Stimulated activated CD4-positive, alpha-beta T cell treated with anti-CD3 and anti-CD28 coated beads, Interleukin-2, amount 100 ng/mL, for 24 hours (primary cell): ENCODE measurements at places on chromosomes 4 and X.

GRCh38 chrX:63686878-63687714, 97.9 kb downstream of the ARHGEF9 start:
- DNase-seq: no peak

- DNase-seq: no peak
Observed at GRCh38 chr4:128289523-128290158, 2.0 kb upstream of the PGRMC2 start.

DNA sequence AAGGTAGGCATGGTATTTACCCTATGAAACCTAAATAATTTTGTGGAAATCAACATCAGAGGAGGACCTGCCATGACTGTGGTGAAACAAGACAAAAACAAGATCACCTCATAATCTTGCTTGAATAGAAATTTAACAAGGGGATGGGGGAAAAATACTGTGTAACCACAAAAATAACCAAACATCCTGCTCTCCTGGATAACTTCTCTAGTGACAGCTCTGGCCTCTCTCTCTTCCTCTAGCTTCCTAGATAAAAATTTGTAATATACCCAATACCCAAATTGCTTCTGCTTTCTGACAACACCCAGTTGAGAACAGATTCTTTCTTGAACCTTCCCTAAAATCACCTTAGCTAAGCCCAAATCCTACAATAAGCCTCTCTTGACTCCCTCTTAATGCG, 11.9 kb upstream of the TIGD2 start:
- no peak for DNase-seq

DNA sequence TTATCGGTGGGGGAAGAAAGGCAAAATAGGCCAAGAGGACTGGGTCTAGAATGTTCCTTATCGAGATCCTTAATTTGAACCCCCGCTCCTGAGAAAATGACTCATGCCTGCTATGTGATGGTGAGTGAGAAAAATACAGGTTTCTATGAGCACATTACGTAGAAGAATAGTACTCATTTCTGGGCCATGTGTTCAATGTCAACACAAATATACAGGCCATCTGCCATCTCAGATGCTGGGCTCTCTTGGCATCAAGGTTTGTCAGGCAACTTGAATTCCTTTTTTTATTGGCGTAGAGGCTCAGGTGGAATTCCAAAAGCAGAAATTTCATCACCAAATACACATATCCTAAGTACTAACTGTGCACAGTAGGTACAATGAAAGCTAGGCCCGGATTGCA, 81.4 kb upstream of the TRIM2 start:
- no peak for DNase-seq

DNA sequence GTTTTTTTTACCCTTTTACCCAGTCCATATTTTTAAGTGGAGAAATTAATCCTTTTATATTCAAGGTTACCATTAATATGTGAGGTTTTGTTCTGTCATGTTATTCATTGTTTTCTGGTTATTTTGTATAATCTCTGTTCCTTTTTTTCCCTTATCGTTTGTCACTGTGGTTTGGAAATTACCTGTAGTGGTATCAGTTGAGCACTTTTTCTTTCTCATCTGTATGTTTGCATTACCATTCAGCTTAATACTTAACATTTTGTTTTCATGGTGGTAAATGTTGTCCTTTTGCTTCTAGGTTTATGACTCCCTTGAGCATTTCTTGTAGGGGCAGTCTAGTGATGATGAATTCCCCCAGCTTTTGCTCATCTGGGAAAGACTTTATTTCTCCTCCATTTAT, 6.6 kb downstream of the ETDC start:
- no peak for DNase-seq

GRCh38 chr4:5416637-5417036, 291.7 kb downstream of the EVC2 start:
- no peak for DNase-seq

DNA sequence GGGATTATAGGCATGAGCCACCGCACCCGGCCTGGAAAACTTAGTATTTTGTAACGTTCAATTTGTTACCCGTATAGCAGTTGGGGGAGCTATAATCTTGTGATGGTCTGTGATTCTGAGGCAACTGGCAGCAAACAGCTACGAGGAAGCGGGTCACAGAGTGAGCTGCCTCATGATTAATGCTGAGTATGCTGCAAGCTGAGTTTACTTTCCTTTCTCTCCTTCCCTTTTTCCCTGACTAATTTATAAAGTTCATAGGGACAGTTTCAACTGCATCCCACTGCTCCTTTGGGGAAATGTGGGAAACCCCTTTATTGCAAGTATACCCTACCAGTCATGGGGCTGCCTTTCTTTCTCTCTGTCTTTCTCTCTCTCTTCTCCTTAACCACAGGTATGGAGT, 17.7 kb upstream of the ELOVL6 start:
- DNase-seq: no peak

DNA sequence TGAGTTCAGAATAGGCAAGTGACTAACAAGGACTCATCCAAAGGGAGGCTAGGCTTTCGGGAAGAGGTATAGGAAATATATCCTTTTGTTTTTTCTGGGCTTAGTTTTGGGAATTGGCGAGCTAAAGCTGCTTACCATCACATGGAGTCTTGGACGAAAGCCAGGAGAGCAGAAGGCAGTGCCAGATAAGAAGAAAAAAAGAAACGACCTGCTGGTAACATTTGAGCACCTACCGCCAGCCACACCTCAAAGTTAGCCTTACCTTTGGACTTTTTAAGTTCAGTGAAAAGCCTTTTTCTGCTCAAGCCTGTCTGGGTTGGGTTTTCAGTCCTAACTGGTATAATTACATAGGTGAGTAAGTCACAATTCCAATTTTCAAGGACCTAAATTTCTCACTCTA, 85.1 kb upstream of the LCORL start:
- no peak for DNase-seq

DNA sequence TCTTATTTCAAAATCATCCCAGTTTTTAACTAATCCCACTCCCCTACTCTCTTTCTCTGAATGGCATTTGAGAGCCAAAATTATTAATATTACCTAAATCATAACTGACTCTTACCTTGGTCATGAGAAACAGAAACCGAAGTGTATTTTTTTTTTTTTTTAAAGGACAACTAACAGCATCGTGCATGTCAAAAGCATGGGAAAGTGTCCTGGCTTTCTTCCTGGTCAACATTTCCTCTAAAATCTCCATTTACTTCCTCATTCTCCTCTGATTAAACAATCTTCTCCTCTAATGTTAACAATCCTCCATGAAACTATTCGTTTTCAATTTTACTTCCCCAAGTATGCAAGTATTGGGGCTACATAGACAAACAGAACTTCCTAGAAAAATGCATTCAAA, 2.1 kb upstream of the STS start:
- no peak for DNase-seq

DNA sequence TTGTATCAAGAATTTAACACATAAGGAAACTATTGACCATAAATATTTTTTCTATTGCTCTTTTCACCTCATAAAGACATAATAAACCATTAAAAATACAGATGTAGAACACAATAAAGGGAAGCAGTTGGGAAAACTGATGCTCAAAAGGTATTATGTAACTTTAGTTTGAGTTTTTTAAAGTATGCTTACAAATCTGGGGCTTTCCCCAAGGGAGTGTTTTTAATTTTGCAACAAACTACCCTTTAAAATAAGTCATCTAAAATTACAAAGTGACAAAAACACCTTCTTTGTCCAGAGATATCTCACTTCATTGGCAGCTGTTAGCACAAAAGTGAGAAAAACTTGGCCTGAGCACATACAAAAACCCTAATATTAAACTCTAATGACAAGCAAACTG, 55.0 kb downstream of the PRDM5 start:
- no peak for DNase-seq

DNA sequence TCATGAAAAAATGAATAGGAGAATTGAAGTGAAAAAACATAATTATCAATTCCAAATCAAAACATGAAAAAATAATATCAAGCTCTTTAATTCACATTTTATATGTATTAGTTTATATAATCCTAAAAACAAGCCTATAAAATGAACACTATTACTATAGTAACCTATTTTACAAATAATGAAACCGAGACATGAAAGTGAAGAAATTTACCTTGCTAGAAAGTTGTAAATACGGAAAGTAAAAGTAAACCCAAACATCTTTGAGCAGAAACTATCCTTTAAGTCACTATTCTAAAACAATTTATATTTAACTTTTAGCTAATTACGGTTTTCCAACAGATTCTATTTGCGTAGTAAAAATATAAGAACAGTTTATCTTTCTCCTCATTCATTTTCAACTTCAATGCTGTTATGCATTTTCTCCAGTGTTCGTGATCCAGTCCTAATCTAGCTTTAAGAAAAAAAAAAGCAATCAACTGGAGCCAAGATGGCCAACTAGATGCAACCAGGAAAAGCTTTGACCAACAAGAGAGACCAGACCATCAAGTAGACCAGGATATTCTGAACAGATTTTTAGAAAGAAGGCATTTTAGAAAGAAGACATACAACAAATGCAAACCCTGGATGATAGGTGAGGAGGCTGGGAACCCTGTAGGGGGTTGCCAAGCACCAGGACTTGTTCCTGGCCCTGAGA, 67.0 kb downstream of the DDX53 start:
- no peak for DNase-seq

DNA sequence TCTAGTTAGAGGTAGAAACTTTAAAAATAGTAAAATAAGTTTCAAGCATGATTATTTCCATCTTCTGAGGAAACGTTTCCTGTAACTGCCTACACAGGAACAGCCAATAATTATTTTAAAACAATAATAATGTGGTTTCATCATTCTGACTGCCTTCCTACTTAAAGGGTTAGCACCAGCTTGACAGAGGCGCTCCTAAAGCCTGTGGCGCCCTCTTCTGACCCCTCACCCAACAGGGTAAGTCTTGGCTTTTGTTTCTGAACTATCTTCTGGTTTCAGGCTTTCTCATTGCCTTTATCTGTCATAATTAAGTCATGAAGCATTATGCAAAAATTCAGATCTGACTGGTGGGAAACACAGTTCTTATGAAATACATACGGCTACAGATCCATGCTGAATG, 96.7 kb downstream of the ITM2A start:
- DNase-seq: peak; percentile 71

GRCh38 chr4:42618023-42618422, 38.9 kb downstream of the ATP8A1 start:
- no peak for DNase-seq

DNA sequence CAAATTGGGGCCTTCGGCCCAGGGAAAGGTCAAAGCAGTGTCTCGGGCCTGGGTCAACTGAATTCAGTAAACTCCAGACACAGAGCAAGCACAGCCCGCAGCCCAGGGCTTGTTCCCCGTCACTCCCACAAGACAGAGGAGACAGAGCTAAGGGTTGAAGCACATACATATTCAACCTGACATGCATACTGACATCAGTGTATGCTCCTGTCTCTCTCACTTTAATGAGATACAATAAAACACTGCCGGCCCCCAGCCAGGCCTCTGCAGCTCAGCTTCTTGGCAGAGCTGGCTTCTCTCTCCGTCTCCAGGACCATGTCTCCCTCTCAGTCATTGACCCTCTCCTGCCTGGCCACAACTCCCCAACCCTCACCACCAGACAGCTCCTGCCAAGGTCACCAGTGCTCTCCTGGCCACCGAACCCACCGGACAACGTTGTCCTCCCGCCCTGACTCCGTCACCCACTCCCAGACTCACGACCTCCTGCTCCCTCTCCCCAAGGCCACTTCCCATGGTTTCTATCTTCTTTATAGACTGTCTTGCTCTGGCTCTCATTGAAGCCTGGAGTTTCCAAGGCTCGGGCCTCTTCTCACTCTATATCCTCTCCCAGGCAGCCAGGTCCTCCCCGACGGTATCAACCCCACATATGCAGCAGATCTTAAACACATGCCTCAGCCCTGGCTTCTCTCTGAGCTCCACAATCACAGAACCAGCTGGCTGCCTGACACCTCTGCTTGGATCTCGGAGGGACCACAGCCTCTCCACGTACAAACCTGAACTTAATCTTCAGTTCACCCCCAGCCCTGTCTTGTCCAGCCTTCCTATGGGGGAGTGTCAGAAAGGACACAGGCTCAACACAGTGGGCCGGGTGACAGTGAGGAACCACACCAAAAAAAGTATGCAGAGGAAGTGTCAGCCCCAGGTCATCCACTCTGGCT, 67.7 kb upstream of the C4orf50 start:
- DNase-seq: no peak

GRCh38 chr4:102474736-102475504, 26.2 kb upstream of the NFKB1 start:
- DNase-seq: no peak

GRCh38 chrX:134998246-134998645, 7.5 kb downstream of the SMIM10 start:
- no peak for DNase-seq

DNA sequence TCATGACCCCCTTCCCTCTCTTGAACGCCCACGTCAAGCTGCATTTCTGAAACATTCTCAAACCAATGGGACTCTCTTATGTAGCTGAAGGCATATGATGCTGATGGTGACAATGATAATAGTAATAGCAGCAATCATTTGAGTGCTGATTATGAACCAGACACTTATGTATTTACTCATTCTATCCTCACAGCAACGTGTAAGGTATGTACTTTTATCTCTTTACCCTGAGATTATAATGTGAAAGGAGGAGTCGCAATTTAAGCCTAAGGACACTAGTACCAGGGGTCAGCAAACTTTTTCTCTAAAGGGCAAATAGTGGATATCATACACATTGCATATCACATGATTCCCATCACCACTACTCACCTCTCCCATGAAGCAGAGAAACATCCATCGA, 8.5 kb downstream of the PGM2 start:
- DNase-seq: no peak

GRCh38 chr4:116180157-116180601, 905.2 kb downstream of the TRAM1L1 start:
- no peak for DNase-seq

DNA sequence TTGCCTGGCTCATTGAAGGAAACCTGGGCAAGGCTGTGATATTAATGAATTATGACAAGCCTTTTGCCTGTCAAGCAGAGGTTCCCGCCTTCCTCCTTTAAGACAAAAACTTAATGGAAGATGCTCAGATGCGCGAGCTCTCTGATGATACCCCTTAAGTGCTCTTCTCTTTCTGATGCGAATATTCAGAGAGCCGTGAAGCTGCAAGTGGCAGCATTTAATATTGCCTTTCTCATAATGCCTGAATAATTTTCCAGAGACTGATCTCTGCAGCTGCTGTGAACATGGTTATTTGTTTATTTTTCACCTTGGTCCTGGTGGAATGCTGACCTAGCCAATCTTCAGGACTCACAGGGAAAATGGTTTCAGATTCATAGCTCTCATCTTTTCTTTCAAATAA, 251.8 kb downstream of the TENM3 start:
- no peak for DNase-seq

DNA sequence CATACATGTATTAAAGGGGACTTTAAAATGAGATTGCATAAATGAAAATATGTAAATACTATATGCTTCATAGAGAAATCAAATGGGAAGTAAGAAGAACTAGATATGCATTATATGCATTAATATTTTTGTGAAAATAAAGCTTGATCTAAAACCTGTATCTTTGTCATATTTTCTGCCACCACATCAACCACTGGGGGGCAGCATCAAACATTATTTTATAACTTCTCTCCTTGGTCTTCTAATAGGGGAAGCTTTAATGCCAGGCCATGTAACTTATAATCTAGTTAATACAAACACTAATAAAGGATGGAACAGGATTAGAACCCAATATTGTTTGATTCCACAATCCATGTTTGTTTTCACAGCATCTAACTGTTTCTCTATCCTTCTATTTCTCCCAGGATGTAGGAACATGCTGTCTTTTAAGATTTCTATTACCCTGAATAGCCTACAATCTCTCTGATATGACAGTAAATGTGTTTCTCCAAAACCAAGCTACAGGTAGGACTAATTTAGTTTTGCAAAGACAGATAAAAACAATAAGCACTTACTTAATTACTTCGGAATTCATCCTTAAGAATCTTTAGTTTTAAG, 10.0 kb downstream of the QRFPR start:
- peak; percentile 54 for DNase-seq
